ENCODE measurements at places on chromosomes 13 and 19.

DNA sequence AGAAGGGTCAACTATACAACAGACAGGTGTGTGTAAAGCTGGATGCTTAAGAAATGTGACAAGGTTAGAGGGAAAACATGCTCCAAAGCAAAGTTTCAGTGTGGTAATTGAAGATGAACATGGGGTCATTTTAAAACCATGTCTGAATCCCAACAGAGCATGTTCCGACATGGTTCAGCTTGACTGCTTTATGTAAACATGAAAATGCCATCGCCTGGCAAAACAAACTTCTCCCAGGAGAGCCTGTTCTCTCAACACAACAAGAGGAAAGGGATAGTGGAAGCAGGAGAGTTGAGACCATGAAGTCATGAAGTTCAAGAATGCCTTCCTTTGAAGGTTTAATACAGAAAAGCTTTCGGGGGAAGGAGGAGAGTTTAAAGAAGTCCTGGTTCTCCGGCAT lies 85.8 kb downstream of the EPSTI1 start:
- no peak for DNase-seq

DNA sequence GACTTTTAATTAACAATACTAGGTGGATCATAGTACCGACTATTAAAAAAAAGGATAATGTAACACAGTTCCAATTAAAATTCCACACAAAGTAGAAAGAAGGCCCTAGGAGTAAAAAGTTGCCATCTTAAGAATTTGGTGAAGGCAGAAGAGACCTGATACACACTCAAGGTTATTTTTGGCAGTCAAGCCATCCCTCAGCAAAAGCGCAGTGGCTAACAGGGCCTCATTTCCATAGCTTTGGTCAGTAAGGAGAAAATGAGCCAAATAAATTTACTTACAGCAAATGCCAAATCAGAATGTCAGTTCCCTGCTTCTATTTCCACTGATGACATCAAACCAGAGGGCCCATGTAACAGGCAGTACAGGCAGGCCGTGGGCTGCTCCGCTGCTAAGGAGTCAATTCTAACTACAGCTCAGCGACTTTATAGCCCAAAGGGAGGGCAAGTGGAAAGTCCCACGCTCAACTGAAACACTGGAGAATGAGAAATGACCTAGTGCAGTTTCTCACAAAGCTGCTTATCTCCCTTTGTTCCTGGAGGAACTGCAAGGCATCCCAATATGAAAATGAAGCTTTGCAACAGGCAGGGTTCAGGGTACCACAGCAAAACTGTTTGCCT lies 6.3 kb downstream of the ARGLU1 start:
- peak; percentile 33 for DNase-seq

DNA sequence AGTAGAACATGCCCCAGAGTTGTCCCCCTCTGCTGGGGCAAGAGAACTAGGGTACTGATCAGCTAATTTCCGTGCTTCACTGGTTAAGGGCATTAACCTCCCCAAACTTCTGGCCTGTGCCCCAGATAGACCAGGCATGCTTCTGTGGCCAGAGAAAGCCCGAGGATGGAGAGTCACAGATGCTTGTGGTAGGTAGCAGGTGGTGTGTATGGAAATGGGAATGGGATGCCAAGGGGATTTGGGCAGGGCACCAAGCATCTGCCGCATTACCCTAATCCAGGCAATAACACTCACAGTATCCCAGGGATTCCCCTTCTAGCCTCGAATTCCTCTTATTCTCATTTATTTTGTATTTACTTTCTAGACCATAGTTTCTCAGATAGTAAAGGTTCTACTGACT lies 124.8 kb upstream of the KLF12 start:
- DNase-seq = no peak

- DNase-seq = no peak
These were observed 321.7 kb downstream of the DCT start for GRCh38 chr13:94157705-94158218.

DNA sequence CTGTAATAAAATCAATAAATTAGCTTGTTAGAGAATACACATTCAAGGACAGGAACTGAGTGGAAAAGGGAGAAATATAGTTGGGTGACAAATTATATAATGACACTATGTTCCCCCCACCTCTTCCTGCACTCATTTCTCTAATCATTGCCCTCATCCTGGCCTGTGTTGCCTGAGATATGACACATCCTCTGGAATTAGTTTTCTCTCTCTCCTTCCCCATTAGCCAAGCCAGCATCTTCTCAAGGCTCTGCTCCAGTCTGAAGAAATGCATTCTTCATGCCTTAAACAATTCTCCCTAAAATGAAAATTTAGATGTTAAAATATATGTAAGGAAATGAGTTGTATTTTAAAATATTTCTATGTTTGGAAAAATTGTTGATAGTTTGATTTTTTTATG lies 280.3 kb downstream of the POU4F1 start:
- DNase-seq = no peak

DNA sequence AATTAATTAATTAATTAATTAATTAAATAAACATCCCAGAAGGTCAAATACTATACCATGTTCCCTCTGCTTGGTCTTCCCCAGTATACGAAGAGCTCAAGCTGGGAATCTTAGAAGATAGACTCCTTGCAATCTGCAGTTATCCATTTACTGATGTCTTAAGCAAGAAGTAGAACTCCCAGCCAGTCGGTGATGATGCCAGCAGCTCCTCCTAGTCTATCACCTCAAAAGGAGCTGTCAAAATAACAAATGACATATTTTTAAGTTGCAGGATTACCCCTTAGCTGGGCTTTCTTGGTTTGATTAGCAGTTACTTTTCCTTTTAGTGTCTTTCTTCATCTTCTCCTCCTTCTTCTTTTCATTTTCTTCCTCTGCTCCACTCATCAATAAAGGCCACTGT lies 6.0 kb upstream of the ZNF507 start:
- no peak for DNase-seq

DNA sequence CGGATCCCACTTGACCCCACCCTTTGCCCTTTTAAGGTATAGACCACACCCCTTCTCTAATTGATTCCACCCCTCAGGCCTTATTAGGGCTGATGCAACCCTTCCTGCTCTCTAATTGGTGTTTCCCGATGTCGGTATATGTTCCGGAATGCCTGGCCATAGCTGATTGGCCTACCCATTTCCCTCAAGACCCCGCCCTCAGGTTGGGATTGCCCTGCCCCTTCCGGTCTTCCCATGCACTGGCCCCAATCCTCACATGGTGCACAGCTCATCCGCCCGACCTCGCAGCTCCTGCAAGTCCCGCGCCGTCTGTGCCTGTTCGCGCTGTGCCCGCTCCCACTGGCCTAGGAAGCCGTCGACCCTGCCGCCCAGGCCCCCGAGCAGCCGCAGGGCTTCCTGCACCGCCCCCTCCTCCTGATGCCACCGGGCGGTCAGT lies 18.1 kb downstream of the TSKS start:
- no peak for DNase-seq

GRCh38 chr13:77876176-77876575 lies 42.5 kb downstream of the EDNRB start:
- DNase-seq = no peak

DNA sequence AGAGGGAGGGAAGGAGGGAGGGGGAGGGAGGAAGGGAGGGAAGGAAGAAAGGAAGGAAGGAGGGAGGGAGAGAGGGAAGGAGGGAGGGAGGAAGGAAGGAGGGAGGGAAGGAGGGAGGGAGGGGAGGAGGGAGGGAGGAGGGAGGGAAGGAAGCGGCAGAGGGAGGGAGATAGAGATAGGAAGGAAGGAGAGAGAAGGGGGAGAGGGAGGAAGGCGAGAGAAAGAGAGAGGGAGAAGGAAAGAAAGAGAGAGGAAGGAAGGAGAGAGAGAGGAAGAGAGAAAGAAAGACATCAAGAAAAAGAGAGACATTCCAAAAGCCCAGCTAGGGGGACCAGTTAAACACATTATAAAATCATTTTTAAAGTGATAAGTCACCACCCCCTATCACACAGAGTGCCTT lies 62.5 kb downstream of the GNG7 start:
- no peak for DNase-seq

GRCh38 chr13:105787632-105788031 lies 747.8 kb downstream of the EFNB2 start:
- DNase-seq = no peak

- DNase-seq = no peak
These were observed 9.2 kb upstream of the SERP2 start for GRCh38 chr13:44364345-44365000.

- DNase-seq = no peak
These were observed 694.3 kb upstream of the SGCG start for GRCh38 chr13:22486490-22486889.

DNA sequence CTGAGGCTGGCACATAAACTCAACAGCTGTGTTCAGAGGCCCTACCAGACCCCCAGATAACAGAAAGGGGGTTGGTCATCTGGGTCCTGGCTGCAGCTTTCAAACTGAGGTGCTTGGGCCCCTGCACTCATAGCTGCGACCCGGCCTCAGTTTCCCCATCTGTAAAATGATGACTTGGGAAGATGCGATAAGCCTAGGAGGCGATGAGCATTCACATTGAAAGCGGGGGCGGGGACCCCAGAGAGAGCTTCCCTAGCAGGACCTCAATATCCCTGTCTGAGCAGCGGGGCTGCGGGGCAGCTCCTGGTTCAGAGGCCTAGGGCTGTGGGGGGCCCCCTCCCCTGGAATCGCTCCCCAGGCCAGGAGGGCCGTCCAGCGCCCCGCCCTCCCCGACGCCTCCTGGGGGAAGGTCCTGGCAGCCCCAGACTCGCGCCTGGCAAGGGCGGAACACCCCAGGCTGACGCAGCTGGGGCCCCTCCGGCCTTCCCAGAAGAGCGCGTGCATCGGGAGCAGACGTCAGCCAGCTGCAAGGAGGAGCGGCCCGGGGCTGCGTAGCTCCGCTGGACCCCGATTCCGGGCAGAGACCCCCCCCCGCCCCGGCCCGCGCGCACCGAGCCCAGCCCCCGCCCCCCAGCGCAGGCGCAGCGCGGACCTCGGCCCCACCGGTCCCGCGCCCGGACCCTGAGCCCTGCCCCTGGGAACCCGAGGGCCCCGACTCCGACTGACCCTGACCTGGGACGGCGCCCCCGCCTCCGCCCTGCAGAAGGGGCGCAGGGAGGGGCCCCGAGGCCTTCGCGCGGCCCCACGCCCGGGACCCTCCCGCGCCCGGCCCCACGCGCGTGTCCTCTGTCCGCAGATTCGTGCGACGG lies 3.5 kb downstream of the FSTL3 start:
- DNase-seq = peak; percentile 39

GRCh38 chr13:31191748-31192147 lies 8.0 kb upstream of the B3GLCT start:
- no peak for DNase-seq

- DNase-seq = no peak
These were observed 415.3 kb downstream of the IRS2 start for GRCh38 chr13:109371066-109371465.

DNA sequence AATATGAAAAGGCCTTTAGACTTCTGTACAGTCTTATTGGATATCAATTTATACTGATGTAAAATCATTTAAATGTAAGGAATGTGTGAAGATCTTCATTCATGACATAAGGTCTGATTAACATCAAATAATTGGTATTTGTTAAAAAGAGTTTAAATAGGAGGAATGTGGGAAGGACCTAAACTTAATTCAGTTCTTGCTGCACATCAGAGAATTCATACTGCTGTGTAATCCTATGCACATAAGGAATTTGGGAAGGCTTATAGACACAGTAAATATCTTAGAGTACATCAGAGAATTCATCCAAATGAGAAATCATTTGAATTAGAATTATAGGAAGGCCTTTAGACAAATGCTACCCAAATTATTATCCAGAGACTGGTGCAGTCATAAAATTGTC lies 21.7 kb downstream of the ZNF283 start:
- no peak for DNase-seq

DNA sequence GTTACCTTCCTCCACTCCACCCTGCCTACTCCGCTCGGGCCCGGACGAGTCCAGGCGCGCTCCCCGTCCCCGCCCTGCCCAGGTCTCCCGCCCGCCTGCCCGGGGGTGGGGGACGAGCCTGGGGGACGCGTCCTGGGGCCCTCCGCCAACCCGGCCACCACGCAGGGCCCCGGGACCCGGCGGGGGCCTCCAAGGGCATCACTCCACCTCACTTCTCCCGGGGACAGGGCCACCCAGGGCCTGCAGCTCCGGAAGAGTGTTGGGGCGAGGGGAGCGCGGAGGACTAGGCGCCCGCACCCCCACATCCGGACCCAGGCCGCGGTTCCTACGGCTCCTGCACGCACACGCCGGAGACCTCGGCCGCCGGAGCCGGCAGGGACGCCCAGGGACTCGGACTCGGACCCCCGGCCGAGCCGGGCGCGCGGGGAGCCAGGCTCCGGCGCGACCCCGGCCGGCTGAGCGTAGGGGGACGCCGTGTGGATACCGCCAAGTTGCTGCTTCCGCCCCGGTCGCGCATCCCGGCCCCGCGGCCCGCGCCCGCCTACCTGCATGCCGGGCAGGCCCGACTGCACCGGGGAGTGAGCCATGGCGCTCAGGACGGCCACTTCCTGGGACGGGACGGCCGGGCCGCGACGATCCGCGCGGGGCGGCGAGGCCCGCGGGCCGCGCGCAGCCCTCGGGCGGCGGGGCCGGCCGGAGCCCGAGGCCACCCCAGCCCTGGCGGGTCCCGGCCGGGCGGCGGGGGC lies 534 bp downstream of the STK24 start:
- DNase-seq = peak; percentile 44

DNA sequence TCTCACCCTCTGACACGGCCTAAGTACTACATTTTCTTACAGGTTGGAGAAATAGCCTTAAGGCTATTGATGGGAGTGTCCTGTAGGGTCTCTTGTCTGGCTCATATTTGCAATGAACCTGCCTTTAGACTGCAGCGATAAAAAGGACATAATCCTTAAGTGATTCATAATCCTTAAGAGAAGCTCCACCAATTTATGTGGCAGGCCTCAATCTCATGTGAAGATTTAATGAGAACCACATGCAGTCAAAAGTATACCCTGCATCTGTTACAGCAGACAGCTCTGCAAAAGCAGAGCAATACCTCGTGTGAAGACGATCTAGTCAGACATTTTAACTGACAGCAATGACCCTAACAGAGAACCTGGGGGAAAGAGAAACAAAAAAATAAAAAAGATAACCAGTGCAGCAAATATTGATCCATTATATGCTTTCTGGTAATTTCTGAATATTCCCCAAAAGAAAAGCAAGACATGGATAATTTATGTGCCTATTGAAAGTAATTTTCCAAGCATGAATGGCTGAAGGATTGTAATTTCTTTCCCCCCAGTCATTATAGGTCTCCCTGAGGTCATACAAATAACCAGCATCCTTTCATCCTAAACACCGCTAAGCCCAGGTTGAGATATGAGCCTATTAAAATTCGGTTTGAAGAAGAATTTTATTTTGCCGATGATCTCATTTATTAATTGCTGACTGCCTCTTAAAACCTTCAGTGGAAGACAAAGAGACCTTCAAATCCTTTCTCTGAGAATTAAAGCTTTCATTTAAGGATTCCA lies 321.8 kb upstream of the NBEA start:
- DNase-seq = no peak

GRCh38 chr19:282501-282900 lies 8.7 kb downstream of the PLPP2 start:
- no peak for DNase-seq

GRCh38 chr13:113651511-113652403 lies 6.2 kb downstream of the ATP4B start:
- no peak for DNase-seq

- DNase-seq = no peak
These were observed 19.4 kb upstream of the PLEKHF1 start for GRCh38 chr19:29645911-29646310.
